ENCODE measurements at places on chromosomes 7 and 10.
A peak's percentile ranks its signal among the peaks of the same experiment; 100 is the strongest.

DNA sequence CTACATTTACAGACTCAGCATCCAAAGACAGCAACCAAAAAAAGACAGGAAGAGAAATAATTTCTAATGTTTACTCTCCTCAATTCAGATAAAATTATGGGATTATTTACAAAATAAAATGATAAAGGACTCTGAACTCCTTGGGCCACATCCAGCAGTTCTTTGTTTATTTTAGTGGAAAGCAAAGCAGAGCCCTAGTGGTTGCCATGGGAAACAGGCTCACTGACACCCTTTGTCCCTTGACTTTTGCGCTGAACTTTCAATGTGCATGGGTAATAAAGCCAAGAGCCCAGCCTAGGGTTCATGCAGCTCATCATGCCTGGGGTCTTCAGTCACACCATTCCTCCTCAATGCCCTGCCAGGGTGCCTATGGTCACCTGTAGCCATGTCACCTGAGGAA is 442.6 kb upstream of the IGFBP3 start:
- no peak for DNase-seq

DNA sequence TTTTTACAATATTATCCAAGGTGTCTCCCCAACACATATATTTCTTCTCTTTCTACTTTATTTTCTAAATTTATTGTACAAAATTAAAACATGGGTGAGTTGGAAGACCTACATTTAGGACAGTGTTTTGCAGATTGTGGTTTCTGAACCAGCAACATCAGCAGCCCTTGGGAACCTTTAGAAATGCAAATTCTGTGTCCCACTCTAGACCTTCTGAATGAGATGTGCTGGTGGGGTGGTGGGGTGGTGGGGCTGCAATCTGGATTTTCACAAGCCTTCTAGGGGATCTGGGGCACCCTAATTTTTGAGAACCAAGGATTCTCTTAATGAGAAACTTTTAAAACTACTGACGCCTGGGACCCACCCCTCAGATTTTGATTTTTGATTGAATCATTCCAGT is 7.4 kb upstream of the PAPSS2 start:
- DNase-seq: no peak

GRCh38 chr7:50446542-50446960 is 3.6 kb downstream of the FIGNL1 start:
- peak; percentile 33 for DNase-seq

GRCh38 chr7:112056409-112056808 is 149.8 kb downstream of the DOCK4 start:
- no peak for DNase-seq

DNA sequence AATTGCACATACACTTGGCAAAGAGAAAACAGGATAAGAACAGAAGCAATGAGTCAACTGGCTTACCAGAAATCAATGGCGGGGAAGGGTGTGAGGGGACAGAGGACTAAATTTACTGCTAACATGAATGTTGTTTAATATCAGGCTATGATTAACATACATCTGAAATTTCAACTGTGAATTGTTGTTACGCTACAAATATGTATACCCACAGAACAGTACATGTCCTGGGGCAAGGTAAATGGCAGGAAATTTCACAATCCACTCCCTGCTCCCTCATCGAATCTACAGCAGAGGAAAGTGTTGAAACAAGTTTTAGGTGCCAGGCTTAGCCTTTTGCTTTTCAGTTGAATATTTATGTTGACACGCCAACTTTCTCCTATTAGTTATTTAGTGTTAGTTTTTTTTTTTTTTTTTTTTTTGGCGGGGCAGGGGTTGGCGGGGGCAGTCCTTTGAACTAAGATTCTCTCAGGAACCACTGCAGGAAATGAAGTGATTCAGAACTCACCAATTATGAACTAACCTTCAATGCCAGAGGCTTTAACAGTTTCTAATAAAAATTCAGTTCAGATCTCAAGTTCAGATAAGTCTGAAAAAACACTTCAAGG is 99.0 kb downstream of the UBE2H start:
- DNase-seq: no peak

- no peak for DNase-seq
Measured at GRCh38 chr7:96320442-96320841, 1.5 kb downstream of the SLC25A13 start.

GRCh38 chr7:151488096-151488495 is 31.6 kb downstream of the RHEB start:
- DNase-seq: no peak

DNA sequence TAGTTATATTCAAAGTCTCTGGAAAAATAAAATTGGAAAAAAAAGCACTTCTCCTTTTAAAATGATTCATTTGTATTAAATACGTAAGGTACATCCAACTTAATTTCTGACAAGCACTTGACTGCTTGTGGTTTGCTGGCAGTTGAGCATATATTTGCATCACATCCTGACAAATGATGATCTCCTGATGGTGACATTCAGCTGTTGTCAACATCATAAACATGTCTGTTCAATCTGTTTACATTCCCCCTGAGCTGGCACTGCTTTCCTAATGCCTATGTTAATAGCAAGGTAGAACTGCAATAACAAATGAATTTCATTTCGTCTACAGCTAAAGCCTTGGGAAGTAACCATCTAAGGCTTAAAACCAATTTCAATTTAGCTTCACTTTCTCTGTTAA is 24.4 kb downstream of the TSPAN12 start:
- no peak for DNase-seq

- DNase-seq: no peak
Measured at GRCh38 chr7:2086229-2086628, 146.5 kb downstream of the MAD1L1 start.

GRCh38 chr7:133164498-133164897 is 82.6 kb upstream of the CHCHD3 start:
- DNase-seq: no peak

- DNase-seq: no peak
Measured at GRCh38 chr7:46368871-46369270, 447.8 kb upstream of the IGFBP3 start.

GRCh38 chr10:113153493-113154102 is 203.6 kb downstream of the TCF7L2 start:
- no peak for DNase-seq

- no peak for DNase-seq
Measured at GRCh38 chr7:2512179-2512661, 7.4 kb upstream of the LFNG start.

GRCh38 chr10:69498711-69499471 is 47.6 kb downstream of the TSPAN15 start:
- DNase-seq: no peak

DNA sequence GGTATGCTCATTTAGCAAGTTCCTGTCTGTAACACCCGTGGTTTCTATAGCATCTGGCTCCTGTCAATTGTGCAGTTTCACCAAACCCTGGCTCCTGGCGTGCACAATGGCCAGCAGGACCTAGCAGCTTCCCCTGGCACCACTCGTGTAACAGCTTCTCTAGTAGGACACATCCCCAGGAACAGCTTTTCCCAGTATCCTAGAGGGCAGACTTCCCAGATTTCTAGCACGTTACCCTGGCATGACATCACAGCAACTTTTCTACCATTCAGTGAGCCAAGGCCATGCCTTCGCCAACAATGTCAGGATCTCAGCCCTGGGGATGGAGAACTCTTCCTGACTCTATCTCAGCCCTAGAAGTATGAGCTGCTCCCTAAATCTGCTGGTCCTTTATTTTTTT is 6.5 kb downstream of the YME1L1 start:
- no peak for DNase-seq

GRCh38 chr10:38146579-38147333 is 52.6 kb downstream of the ZNF37A start:
- no peak for DNase-seq

DNA sequence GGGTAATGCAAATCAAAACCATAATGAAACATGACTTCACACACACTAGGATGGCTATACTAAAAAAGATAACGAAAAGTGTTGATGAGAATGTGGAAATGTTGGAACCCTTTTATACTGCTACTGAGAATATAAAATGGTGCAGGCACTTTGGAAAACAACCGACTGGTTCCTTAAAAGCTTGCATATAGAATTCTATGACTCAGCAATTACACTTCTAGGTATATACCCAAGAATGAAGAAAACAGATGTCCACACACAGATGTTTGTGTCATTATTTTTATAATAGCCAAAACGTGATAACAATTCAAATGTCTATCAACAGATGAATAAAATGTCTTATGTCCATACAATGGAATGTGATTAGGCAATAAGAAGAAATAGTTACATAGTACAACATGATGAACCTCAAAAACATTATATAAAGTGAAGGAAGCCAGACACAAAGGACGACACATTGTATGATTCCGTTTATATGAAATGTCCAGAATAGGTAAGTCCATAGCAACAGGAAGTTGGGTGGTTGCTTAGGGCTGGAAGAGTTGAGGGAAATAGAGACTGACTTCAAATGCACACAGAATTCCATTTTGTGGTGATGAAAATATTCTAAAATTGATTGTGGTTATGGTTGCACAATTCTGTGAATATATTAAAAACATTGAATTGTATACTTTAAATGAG is 148.3 kb upstream of the PHYHIPL start:
- DNase-seq: peak; percentile 1

- no peak for DNase-seq
Measured at GRCh38 chr7:151010307-151011096, 13.8 kb downstream of the ATG9B start.

DNA sequence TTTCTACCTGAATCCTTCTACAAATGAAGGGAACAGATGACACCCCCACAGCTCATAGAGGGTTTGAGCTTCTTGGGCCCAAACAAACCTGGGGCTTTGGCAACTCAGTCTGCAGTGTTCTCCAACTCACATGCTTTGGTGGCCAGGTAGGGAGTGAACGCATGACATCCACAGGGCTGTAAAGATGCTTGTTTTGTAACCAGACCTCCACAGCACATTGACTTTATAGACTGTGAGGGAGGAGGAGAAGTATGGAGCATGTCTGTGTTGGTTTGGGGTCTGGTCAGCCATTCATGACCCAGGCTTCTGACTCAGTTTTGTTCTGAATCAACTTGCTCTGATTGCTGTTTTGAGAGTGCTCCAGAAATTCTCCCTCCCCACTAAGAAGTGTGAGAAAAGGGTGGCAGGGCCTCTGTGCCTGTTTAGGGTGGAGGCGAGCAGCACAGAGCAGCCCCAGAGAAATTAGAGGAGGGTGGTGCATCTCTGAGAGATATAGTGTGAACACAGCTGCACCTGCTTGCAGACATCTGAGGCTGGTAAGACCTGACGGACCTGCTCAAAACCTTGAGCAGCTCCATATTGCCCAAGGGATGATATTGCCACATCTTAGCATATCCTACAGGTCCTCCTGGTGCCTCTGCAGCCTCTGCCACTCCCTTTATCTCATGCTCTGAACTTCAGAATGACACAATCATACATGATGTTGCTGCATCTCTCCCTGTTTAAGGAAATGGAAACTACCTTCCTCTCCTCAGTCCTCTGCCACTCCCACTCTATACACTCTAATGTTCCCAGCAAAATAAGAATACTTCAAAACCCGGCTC is 287.7 kb downstream of the ABCA13 start:
- no peak for DNase-seq

- no peak for DNase-seq
Measured at GRCh38 chr7:137583172-137583571, 239.6 kb upstream of the PTN start.

DNA sequence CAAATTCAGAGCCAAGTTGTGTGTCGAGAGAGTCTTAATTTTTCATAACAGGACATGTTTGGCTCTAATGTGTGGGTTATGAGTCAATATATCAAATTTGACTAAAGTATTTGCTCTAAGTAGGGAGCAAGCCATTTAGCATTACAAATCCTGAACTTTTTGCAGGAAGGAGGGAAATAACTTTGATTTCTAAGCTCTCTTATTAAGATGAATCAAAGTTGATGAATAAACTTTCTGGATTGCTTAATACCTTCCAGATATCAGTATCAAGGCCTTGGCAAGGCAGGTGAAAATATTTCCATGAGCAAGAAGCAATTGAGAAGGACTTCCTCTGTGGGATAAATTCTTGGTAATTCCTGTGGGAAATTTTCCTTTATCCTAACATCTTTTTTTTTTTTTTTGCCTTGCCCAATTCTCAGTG is 258.8 kb downstream of the AHR start:
- DNase-seq: no peak

DNA sequence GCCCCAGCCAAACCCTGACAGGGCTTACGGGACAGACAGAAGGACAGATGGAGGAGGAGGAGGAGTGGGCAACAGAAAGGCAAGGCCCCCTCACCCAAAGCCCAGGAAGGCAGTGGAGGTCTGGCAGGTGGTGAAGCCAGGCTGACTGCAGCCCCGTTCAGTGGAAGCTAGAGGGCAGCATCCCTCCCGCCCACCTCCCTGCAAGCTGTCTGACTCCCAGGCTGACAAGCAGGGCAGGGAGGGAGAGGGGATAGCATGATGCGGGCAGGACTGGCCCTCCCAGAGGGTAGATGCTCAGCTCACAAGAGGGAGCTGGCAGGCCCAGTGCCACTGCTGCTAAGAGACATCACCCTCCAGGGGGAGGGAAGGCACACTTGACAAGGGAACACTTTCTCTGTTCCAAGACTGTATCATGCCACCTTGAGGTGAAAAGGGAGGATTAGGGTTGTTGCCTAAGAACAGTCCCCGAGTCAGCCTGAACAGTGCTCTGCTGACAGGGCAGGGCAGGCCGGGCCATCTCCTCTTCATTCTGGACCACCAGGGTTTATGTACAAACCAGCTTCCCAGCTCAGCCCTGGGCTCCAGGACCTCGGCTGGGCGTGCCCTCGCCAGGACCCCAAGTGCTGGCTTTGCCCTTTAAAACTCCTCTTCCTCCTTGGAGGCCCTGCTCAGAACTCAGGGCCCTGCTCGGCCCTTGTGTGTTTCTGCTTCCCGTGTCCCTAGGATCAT is 61.8 kb downstream of the RASGEF1A start:
- DNase-seq: no peak

GRCh38 chr7:134907000-134907399 is 79.3 kb upstream of the AGBL3 start:
- DNase-seq: no peak

DNA sequence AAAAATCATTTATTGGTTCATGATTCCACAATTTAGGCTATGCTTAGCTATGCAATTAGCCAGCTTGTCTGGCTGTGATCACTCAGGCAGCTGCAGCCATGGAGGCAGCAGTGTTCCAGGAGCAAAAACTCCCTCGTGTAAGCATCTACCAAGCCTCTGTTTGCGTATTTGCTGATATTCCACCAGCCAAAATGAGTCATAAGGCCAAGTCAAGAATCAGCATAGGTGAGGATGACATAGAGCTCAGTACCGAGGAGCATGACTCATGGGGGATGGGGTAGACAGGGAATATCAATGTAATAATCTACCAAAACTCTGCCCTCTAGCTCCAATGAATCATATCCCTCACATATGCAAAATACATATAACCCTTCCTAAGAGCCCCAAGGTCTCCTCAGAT is 63.3 kb downstream of the IMMP2L start:
- no peak for DNase-seq

GRCh38 chr7:147771344-147771743 is 819.2 kb upstream of the C7orf33 start:
- DNase-seq: no peak

DNA sequence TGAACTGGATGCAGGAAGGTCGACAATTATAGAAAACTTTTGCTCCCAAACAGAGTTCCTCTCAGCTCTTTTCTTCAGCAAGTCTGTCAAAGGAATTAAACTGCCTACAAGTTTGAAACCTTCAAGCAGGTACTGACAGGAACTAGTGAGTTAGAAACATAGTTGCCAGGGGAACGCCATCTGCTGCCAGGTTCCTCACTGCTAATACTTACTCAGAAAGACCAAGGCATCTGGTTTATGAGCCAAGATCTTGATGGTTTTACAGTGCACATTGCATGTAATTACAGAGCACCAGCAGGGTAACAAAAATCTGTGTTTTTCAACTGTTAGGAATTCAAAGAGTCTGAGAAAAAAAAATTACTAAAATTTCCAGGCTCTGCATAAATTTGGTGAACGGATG is 300.0 kb upstream of the NRG3 start:
- no peak for DNase-seq

GRCh38 chr10:28632584-28632945 is 44.8 kb upstream of the BAMBI start:
- no peak for DNase-seq

All from GM04503 (cell line).